ENCODE measurements at places on chromosomes 1 and 21. TPM values are rescaled to one million over a fixed set of nuclear protein-coding genes. Genes with fewer than 3 reads are reported as not detected.

GRCh38 chr21:28804089-28804670, 188.5 kb downstream of the LTN1 start:
- DNase-seq, result no peak

GRCh38 chr1:153000294-153000693, 1.3 kb upstream of the SPRR3 start:
- no peak for DNase-seq

- DNase-seq, result no peak
Observed at GRCh38 chr1:116087628-116088027, 23.6 kb upstream of the MAB21L3 start.

The CD84 gene
- not detected for total RNA-seq

DNA sequence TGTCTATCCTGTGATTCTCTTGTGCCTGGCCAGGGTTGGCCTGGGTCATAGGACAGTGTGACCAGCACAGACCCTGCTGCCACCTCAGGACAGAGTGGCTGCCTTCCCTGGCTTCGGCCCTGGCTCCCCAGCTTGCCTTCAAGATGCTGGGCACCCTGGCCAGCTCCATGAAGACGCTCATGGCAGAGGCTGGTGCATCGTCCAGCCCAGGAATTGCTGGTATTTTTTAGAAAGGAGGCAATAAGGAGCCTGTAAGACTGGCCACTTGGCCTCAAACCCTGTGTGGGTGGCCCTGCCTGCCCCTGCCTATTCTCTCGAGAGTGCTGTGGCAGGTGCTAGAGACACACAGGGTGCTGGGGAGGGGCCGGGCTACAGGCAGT, 70.4 kb upstream of the ACTRT2 start:
- DNase-seq, result no peak

DNA sequence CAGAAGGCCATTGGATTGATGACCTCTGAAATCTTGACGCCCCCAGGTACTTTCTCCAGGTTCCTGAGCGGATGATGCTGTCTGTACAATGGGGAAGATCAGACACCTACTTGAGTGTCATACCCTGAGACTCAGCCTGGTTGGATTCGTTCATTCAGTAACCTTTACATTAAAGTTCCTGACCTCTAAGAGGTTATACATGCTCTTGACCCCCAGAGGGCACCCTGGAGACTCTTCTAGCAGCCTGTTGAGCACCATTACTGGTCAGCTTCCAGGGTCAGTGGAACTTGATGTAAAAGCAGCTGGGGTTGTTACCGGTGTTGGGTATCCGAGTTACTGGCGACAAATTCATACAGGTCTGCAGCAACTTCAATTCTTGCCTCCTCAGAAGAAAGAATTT, 114.3 kb upstream of the ZNF678 start:
- peak; percentile 20 for DNase-seq

- no peak for DNase-seq
Observed at GRCh38 chr1:26163684-26164035, 4.8 kb downstream of the FAM110D start.

DNA sequence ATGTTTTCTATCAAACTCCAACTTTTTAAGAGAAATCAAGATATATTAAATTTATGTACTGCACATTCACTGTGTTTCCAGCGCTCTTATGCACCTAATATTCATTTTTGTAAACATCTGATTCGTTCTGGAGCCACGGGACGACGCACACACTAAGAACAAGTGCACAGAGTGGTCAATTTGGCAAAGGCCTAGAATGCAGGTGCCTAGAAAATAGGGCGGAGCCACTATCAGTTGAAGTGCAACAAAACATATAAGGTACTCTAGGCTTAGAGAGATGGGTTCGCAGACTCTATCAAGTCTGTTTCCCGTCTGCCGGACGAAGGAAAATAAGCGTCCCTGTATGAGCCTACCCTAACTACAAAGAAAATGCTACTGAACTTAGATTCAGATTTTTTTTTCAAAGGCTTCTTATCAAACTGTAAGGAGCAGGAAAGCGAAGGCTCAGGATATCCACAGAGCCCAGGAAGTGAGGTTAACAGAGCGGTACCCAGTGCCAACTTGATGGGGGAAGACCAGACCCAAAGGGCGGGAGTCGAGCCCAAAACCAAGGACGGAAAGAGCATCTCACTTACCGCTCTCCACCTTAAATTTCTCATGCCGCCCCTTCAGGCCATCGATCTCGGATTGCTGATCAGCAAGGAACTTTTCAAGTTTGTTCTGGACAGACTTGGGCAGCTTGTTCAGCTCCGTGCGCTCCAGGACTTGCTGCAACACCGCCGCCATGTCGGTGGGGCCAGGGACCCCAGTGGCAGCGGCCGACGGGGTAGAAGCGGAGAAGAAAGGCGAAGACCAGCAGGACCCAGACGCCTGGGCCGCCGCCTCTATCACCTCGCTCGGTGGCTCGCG, 526 bp downstream of the TPR start:
- no peak for DNase-seq

The SHISA4 gene
- total RNA-seq, result 10.8 TPM

DNA sequence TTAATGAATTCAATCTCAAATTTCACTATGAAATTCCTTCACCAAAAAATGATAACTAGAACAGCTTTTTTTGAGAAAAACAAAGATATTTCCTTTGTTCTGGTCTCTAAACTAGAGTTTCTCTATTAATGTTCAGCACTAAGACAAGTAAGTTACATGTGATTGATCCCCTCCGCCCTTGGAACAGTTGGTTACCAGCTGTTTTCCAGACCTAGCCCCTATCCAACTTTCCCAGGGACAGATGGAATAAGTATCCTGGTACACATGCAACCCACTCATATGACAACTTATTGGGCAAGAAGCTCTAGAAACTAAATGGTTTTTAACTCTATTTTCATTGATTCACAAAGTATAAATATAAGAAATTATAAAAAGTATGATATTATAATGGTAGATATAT, 140.4 kb downstream of the COP1 start:
- no peak for DNase-seq

DNA sequence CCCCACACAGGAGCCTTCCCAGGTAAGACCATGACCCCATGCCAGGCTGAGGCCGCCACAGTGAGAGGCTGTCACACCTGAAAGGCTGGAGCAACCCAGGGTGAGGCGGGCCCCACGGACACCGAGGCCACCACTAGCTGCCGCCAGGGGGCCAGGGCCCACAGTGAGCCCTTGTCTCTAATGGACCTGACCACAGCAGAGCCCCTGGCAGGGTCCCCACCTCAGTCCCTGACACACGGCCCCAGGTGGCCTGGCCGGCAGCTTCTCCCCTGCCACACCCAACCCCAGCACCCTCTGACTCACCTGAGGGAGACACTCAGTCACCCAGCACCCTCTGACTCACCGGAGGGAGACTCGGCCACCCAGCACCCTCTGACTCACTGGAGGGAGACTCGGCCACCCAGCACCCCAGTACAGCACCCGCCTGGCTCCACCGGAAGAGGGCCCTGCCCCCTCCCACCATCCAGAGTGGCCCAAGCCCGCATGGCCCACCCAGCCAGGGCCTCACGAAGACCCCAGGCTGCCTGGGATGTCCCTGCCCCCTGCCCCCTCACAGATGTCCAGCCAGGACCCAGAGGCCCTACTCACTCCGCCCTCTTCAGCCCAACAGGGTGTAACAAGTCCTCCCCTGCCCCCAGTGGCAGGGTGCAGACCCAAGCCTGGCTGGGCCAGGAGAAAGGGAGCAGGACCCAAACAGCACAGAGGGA, 4.4 kb downstream of the DVL1 start:
- DNase-seq, result no peak

DNA sequence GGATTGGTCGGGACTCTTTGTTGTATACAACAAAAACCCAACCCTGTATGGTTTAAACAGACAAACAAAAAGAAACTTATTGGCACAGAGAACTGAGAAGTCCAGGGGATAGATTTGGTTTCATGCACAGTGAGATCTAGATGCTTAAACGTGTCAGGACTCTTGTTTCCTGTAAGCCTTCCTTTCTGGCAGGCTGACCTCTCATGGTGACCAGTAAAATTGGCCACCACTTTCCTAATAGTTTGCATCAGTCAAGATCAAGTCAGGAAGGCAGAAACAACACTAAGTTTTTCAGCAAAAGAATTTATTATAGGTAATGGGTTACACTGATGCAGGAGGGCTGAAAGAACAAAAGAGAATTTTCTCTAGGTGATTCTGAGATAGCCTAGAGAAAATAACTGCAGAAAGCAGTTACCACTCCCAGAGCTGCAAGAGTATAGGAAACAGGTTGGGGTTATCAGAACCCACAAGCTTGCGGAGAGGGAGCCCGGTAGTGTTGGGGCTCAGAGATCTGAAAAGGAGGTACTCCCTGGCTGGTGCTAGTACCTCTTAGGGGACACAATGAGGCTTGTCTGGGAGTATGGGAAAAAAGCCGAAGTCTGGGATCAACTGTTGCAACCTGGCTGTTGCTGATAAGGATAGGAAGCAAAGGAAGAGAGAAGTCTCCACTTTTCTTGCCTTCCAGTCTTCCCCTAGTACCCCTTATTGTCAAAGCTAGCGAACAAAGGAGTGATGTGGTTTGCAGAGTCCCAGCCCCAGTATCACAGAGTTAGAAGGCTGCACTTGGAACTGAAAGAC, 21.4 kb downstream of the CITED4 start:
- DNase-seq, result no peak

DNA sequence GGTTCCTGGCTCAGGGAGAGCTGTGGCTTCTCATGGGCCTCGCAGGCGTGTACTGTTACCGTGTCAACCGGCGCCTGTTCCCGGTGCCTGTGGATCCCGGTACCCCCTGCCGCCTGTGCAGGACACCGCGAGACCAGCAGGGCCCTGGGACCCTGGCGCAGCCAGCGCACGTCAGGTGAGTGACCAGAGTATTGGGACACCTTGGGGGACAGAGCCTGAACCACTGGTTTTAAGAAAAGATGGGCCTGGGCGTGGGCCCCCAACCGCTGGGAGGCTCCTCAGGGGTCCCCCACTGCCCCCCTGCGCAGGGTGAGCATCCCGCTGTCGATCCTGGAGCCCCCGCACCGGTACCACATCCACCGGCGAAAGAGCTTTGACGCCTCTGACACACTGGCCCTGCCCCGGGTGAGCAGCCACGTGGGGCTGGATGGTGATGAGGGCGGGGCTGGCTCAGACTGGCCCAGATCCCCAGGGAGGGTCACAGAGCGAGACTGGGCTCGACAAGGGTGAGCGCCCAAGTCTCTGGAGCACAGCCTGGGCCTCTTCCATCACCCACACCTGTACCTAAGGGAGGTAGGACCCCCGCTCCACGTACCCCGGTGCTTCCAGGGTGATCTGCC, 10.5 kb downstream of the MIIP start:
- DNase-seq, result no peak

- DNase-seq, result no peak
Observed at GRCh38 chr1:6771441-6771769, 13.8 kb upstream of the CAMTA1 start.

GRCh38 chr1:184399192-184399847, 12.5 kb downstream of the C1orf21 start:
- DNase-seq, result no peak

The PLPPR4 gene
- total RNA-seq, result not detected

GRCh38 chr1:54986025-54986424, 5.6 kb downstream of the TMEM61 start:
- DNase-seq, result no peak

The TCHH gene
- not detected for total RNA-seq

- DNase-seq, result no peak
Observed at GRCh38 chr1:5738911-5739462, 253.2 kb downstream of the NPHP4 start.

GRCh38 chr21:38082936-38083485, 166.8 kb upstream of the KCNJ6 start:
- DNase-seq, result no peak

The LEMD1 gene
- 10.2 TPM for total RNA-seq

DNA sequence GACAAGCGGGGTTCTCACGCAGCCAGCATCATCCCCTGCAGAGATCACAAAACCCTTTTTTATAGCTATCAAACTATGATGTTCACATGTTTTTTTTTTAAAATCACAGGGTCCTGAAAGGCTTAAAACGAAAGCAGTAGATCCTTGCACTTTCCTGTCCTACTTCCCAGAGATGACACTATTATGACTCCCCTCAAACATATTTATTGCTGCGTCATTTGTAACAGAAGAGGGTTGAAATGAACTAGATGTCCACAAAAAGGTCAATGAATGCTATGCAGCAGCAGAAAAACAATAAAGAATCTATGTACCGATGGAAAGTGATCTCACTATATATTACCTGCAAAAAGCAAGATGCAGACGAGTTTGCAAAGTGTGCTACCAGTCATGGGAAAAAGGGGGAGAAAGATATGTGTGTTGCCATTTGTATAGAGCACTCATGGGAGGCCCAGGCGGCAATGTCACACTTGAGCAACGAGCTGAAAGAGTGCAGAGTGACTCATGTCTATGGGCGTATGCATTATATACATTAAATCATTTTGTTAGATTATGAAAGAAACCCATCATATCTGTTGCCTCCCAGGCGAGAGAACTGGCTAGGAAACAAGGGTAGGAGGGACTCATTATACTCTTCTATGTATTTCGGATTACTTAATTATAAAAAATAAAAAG, 68.9 kb upstream of the PARP1 start:
- no peak for DNase-seq

- no peak for DNase-seq
Observed at GRCh38 chr21:42262831-42263231, 43.9 kb downstream of the ABCG1 start.

The EXO1 gene
- total RNA-seq, result 49.3 TPM

- DNase-seq, result no peak
Observed at GRCh38 chr1:26044971-26045721, 772 bp downstream of the SLC30A2 start.

The AMY1C gene
- not detected for total RNA-seq

DNA sequence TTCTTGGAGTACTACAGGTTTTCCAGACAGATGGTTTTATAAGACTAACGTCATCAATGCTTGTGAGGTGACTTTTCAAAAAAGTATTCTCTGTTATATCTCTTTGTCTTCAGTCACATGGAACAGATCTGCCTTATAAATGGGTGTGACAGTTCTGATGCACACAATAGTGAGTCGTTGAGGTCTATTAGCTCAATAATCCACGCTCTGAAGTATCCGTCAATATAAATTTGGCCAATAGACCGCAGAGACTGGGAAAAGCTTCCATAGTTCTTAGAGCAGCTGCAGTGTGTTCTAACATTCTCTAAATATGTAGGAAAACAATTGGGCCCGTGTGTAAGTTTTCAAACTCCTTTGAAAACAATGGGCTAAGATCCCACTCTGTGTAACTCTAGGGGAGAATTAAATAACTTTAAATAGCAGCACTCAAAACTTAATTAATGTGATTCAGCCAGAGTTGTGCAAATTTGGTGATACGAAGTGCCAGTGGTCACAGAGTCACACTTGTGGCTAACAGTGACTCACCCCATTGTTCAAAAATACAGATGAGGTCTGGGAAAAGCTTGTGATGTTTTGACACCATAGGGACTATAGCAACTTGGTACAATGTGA, 316.0 kb downstream of the LMO4 start:
- DNase-seq, result no peak

- no peak for DNase-seq
Observed at GRCh38 chr1:63888984-63889383, 115.2 kb downstream of the ROR1 start.

Data from neural crest cell (in vitro differentiated cells).